RWPE2 (cell line): ENCODE measurements at places on chromosomes 1 and 21.

- H3K4me1 ChIP-seq, result peaks cover 15% of the 10 kb centered on the region
- H3K27ac ChIP-seq, result peak overlapping the region; percentile 61
- no peak for DNase-seq
- no peaks in the 10 kb centered on the region for H3K27me3 ChIP-seq
Measured at GRCh38 chr1:87329051-87329525, 408 bp downstream of the LMO4 start.

DNA sequence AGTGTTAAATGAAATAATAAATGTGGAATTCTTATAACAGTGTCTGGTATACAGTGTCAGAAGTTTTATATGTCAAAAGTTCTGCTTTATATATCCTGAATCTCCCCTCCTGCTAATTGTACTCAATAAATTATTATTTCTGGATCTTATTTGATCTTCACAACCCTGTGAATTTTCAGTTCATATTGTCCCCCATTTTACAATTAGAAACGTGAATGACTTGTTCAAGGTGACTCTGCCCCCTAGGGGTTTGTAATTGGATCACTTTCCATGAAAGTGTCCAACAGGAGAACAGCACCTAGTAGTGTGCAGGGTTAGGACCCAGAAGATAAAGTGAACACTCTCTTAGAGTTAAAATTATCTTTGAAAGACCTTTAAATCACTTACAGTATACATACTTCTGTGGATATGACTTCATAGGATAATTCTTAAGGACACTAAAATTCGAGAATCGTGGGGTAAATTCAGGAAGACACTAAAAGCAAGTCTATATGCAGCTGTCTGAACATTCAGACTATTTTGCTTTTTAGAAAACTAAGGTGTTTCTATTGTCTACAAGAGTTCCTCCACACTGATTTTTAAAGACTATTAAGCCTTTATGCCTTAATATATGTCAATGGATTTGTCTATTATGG lies 4.5 kb upstream of the DDR2 start:
- no peak overlapping the region for H3K27ac ChIP-seq
- no peaks in the 10 kb centered on the region for H3K4me1 ChIP-seq
- no peak for DNase-seq
- H3K36me3 ChIP-seq, result no peaks in the 10 kb centered on the region
- no peak overlapping the region for H3K4me3 ChIP-seq

DNA sequence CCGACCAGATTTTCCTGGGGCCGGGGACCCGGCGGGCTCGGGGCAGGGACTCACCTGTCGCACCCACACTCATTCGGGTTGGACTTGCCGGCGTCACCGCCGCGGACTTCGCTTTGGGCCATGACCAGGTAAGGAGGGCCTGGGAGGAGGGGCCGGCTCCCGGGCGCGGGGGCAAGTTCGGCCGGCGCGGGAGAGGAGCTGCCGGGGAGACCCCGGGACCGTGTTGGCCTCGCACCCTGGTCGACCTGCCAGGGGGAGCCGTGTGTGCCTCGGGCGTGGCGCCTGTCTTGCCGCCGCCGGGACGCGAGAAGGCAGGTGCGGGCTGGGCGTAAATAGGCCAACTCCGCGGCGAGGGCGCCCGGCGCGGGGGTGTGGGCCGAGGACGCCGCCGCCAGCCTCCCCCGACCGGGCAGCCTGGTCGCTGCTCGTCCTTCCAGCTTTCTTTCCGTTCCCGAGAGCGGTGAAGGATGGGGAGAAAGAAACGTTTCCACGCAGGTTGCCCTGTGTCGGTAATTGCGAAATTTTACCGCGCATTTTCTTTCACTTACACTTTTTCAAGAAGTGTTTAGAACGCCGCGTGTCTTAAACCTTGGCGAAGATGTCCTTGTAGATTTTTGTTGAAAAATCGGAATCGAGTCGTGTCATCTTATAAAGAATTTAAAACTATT lies 558 bp downstream of the USP1 start:
- H3K27ac ChIP-seq, result peak overlapping the region; percentile 94
- no peaks in the 10 kb centered on the region for H3K27me3 ChIP-seq
- H3K4me1 ChIP-seq, result no peaks in the 10 kb centered on the region
- peaks cover 30% of the 10 kb centered on the region for H3K36me3 ChIP-seq
- peak overlapping the region; percentile 83 for H3K4me3 ChIP-seq

DNA sequence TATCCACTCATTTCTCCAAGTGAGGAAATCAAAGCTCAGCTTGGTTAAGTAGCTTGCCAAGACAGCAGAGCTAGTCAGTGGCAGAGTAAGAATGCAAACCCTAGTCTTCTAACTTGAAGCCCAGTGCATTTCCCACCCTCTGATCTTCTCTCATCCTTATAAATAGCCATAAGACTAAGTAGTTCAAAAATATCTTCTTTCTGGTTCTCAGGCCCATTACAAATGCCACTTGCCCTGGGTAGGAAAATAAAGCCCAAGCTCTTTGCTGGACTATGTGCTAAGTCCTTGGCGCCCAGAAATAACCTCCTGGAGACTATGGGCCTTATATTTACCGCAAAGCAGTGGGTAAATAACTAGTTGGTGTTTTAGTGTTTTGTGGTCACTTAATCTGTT lies 505.8 kb downstream of the PLPP3 start:
- no peak overlapping the region for H3K4me3 ChIP-seq
- no peaks in the 10 kb centered on the region for H3K36me3 ChIP-seq
- no peak overlapping the region for H3K27ac ChIP-seq

DNA sequence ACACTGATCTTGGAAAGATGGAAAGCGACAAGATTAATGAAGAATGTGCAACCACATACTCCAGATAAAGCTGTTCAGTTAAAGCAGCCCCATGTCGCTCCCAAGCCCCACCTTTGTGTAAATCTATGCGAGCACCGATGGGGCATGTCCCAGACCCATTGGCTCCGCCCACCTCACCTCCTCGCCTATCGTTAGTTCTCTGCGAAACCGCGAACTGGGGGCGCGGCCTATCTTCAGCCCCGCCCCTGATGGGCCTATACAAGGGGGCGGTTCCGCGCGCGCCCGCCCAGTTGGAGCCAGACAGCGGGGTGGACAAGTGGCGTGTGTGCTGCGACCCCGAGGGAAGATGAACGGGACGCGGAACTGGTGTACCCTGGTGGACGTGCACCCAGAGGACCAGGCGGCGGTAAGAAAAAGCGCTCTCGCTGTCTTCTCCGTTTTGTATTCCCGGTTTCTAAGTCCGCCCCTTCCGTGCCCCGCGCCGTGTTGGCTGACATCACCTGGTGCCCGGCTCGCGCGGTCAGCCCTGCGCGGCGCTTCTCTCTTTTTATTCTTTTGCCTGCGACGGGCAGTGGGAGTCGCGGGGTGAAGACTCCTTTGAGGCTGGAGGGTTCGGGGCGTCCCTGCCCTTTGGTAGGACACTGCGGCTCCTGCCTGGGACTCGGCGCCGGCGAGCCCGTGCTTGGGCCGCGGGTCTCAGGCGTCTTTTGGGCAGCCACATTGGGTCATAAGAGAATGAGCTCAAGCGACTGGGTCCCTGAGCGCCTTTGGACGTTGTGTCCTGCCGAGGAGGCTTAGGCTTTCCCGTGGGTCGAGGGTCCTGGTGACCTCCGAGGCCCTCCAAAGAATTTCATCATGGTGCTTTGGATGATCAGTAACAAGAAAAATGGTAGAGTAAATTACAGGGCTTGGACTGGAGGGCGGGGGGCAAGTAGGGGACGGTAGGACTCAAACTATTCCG lies at the start of gene TUFT1:
TUFT1 (plus strand) TSS at position 289 of the 961 bp plus-strand sequence; CDS start at position 347, 58 bp downstream.
- H3K4me1 ChIP-seq, result peaks cover 34% of the 10 kb centered on the region
- peak within 1 kb of the TSS; percentile 80 for H3K4me3 ChIP-seq
- peak; percentile 97 for DNase-seq
- H3K27ac ChIP-seq, result peak within 1 kb of the TSS; percentile 99

DNA sequence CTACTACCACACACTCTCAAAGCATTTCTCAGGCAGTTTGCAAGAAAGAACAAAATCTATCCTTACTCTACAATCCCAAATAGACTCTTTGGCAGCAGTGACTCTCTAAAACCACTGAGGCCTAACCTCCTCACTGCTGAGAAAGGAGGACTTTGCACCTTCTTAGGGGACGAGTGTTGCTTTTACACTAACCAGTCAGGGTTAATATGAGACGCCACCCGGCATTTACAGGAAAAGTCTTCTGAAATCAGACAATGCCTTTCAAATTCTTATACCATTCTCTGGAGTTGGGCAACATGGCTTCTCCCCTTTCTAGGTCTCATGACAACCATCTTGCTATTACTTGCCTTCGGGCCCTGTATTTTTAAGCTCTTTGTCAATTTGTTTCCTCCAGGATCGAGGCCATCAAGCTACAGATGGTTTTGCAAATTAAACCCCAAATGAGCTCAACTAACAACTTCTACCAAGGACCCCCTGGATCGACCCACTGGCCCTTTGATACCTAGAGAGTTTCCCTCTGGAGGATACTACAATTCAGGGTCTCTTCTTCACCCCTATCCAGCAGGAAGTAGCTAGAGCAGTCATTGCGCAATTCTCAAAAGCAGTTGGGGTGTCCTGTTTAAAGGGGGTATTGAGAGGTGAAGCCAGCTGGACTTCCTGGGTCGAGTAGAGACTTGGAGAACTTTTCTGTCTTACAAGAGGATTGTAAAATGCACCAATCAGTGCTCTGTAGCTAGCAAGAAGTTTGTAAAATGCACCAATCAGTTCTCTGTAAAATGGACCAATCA lies 2.0 kb upstream of the FMO4 start:
- DNase-seq, result no peak

DNA sequence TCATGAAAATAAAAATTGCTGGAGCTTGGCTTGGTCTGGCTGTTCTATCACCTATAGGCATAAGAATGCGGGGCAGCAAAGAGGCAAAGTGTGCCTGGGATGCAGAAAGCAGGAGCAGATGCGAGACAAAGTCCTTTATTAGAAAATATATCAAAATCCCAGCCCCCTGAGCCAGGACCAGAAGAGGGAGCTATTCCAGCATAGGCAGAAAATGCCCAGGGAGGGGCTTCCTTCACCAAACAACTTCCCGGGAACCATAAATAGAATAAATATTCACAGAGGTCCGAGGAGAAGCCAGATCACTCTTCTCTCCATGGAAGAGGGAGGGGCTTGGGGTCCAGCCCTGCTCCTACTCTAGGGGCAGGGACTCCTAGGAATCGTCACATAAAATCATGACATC lies 5.0 kb downstream of the PPOX start:
- H3K27me3 ChIP-seq, result no peaks in the 10 kb centered on the region
- H3K36me3 ChIP-seq, result peaks cover 49% of the 10 kb centered on the region
- H3K4me3 ChIP-seq, result no peak overlapping the region
- no peak overlapping the region for H3K27ac ChIP-seq
- no peak for DNase-seq
- H3K4me1 ChIP-seq, result peaks cover under 1% of the 10 kb centered on the region

DNA sequence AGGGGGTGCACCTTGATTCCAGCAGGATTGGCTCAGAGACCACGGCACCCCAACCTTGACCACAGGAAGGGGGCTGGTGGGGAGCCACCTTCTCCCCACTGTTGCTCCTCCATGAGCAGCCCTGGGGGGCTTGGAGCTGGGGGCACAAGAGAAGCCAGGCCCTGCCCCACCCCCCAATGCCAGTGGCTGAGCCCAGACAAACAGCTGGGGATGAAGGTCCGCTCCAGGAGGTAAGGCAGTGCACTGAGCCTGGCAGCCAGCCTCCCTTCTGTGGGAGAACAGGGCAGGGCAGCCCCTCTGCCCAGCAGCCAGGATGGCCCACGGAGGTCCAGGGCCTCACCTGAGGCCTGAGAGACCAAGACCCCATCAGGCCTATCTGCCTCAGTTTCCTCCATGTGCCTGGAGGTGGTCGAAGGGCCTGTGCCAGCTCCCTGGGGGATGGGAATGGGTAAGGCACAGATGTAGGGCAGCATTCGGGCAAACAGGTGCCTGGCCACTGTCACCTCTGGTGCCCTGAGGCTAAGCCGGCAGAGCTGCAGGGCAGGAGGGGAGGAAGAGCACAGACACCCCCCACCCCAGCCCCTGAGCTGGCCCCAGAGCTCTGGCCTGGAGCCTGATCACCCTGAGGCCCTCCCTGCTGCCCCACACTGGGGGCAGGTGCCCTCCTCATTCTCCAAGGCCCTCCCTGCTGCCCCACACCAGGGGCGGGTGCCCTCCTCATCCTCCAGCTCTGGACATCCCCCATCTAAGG lies 7.1 kb downstream of the ITGB2 start:
- no peaks in the 10 kb centered on the region for H3K36me3 ChIP-seq
- H3K4me1 ChIP-seq, result peaks cover 51% of the 10 kb centered on the region
- H3K27me3 ChIP-seq, result no peaks in the 10 kb centered on the region
- H3K4me3 ChIP-seq, result no peak overlapping the region

DNA sequence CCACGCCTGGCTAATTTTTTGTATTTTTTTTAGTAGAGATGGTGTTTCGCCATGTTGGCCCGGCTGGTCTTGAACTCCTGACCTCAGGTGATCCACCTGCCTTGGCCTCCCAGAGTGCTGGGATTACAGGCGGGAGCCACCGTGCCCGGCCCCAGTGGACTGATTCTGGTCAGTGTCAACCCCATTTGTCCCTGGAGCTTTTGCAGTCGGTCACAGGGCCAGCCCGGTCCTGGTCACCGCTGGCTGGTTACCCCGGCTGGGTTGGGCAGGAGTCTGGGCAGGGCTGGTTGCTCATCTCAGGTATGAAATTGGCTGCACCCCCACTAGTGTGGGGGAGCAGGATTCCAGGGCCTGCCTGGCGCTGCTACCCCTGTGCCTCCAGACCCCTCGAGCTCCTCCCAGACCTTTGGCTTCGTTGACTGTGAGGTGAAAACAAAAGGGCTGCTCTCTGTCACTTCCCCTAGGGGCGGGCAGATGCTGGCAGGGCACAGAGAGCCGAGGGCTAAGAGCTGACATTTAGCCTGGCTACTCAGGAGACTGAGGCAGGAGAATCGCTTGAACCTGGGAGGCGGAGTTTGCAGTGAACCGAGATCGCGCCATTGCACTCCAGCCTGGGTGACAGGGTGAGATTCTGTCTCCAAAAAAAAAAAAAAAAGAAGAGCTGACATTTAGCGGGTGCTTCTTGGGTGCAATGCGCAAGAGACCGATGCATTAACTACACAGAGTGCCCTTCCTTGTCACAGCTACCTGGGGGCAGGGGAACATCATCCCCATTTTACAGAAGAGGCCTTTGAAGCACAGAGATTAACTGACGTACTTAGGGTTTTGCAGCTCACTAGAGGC lies 10.6 kb downstream of the TNFRSF1B start:
- no peak overlapping the region for H3K27ac ChIP-seq
- no peaks in the 10 kb centered on the region for H3K4me1 ChIP-seq
- H3K36me3 ChIP-seq, result no peaks in the 10 kb centered on the region
- DNase-seq, result no peak
- no peak overlapping the region for H3K4me3 ChIP-seq

DNA sequence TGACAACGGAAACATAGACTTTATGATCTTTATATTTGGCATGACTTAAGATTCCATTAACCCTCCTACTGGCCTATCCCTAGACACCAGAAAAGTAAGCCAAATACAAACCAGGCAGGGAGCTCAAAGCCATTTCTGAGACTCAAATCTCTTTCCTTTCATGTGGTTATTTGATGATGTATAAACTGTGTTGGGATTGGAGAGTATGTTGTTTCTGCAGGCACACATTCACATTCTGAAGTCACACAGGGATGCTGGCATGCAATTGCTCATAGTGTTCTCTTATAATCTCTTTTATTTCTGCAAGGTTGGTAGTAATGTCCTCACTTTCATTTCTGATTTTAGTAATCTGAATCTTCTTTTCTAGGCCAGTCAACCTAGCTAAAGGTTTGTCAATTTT lies 5.8 kb downstream of the ZMYND12 start:
- no peaks in the 10 kb centered on the region for H3K27me3 ChIP-seq
- no peaks in the 10 kb centered on the region for H3K4me1 ChIP-seq
- H3K36me3 ChIP-seq, result no peaks in the 10 kb centered on the region
- DNase-seq, result no peak
- H3K27ac ChIP-seq, result no peak overlapping the region

- no peaks in the 10 kb centered on the region for H3K27me3 ChIP-seq
- no peak overlapping the region for H3K27ac ChIP-seq
- H3K36me3 ChIP-seq, result no peaks in the 10 kb centered on the region
- DNase-seq, result no peak
- no peak overlapping the region for H3K4me3 ChIP-seq
- no peaks in the 10 kb centered on the region for H3K4me1 ChIP-seq
Measured at GRCh38 chr1:164064501-164064900, 494.5 kb upstream of the PBX1 start.
